ENCODE measurements at places on chromosomes 1 and 21.

DNA sequence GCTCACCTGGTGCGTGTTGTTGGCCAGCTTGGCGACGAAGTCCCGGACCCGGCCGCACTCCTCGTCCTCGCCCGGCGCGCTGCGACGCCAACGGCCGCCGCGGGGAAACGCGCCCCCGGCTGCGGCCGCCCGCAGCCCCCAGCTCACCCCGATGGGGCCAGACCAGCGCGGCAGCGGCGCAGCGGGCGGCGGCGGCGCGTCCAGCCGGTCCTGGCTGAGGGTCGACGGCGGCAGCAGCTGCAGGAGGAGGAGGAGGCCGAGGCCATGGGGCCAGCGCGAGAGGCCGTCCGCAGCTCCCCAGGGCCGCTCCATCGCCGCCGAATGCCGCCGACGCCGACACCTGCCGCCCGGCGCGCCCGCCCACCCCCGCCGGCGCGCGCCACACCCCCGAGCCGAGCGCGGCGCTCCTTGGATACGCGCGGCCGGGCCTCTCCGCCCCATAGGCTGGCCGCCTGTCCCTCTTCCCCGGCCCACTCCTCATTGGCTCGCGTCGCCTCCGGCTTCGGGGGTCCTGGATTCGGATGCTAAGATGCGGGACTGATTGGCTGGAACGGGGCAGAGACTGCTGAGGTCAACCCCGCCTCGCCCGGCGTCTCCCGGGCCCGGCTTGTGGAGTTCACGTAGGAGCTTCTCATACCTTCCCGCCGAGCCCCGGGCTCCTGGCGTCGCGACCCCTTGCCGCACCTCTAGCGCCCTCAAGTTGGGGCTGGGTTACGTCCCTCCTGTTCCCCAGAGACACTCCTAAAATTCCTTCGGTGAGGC is at the start of gene SORT1:
Gene SORT1, minus strand, starts transcription at position 338 of the 762 bp plus-strand sequence. Its CDS starts 26 bp downstream, at position 312.
- DNase-seq, result peak; percentile 96

DNA sequence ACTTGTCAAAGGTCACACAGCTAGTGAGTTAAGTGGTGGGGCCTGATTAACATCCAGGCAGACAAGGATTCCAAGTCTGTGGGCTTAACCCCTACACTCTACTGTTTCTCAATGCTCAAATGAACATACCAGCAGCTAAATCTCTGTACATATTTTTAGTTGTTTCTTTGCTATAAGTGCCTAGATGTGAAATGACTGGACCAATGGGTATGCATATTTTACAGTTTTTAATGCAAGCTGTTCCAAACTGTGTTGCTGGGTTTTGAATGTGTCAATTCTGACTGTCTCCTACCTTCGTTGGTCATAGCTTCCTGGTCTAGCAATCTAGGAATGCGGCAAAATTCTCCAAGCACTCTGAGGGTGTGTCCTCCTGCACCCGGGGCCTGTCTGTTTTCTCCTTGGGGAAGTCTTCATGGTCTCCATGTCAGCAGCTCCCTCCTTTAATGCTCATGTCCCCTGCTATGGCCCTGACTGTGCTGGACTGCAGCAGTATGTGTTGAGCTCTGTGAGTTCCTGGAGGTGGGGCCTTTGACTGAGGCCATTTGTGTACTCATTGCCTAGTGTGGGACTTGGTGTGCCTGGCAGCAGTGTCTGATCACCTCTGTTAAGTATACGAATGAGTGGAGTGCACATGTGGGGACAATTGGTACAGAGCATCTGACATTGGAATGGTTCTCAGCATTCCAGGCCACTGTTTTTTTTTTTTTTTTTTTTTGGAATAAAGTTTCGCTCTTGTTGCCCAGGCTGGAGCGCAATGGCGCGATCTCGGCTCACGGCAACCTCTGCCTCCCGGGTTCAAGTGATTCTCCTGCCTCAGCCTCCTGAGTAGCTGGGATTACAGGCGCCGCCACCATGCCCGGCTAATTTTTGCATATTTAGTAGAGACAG is 72.9 kb upstream of the SLC2A1 start:
- DNase-seq, result no peak

DNA sequence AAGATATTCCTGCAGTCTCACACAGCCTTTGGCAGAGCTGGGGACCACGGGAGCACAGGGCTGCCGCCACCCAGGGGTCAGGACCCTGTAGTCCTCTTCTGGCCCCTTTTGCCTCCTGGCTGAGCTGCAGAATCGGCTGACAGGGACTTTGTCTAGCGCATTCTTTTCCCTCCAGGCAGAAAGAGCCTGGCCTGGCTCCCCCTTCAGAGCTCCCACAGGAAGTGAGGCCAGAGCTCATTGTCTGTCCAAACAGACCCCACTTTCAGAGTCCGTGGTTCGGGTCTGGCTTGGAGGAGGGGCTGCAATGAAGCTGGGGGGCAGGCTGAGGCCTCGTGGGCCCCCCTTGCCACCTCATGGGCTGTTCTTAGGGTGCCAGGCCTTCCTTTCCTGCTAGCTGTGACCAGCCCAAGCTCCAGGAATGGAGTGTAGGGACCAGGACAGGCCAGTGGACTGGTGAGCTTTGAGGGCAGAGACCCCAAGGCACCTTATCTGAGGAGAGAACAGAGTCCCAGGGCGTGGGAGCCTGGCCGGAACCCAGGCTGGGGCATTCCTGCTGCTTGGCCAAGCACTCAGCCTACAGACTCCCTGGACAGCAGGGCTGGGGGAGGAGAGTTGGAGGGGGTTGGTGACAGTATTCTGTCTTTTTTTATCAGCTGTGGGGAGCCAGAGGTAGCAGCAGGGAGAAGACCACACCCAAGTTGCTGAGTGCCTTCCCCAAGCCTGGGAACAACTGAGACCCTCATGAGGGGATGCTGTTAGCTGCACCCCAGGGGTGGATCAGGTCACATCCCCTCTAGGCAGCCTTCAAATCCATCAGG is 4.7 kb downstream of the CELSR2 start:
- peak; percentile 71 for DNase-seq

- peak; percentile 55 for DNase-seq
Measured at GRCh38 chr1:19424651-19425570, 60.4 kb downstream of the CAPZB start.

DNA sequence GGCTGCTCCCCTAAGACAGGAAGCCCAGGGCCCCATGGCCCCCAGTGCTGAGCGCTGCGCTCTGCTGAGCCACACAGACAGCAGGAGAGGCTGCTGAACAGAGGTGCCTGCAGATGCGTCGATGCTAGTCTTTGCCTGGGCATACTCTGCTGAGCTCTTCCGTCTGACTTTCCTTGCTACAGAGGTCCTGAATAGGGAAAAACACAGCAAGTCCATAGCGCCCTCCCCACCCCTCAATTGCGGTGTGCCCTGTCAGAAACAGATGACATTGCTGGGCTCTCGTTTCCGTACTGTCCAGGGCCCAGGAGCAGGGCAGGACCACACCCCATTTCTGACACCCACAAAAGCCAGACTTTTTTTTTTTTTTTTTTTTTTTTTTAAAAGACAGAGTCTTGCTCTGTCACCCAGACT is 252.5 kb downstream of the SDCCAG8 start:
- peak; percentile 57 for DNase-seq

GRCh38 chr1:152026895-152027294 is 9.9 kb downstream of the S100A11 start:
- DNase-seq, result no peak

- no peak for DNase-seq
Measured at GRCh38 chr1:168903237-168903830, 174.3 kb upstream of the DPT start.

DNA sequence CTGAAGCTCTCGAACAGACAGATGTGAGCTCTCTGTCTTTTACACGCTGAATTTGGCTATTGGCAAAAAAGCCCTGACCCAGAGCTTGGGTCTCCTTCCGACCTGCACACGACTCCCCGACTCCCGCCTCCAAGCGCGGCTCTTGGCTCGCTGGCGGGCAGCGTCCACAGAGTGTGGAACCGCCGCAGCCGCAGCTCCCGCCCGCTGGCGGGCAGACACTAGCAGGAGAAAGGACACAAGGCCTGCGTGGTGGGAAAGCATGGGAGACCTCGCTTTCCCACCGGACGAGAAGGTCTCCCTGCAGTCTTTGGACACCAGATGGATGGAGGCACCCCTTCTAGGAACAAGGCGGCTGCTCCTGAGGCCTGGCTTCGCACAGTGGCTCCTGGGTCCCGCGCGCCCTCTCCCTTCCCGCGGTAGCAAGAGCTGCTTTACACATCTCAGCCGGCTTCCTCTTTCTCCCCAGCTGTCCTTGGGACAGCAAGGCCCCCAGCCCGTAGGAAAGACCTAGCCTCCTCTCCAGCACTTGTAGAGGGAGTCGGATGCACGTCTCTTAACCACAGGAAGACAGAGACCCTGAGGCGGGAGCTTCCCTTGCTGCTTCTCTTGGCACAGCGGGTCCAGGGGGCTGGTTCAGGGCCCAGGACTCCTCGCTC is 92.1 kb downstream of the PRKAB2 start:
- DNase-seq, result no peak

DNA sequence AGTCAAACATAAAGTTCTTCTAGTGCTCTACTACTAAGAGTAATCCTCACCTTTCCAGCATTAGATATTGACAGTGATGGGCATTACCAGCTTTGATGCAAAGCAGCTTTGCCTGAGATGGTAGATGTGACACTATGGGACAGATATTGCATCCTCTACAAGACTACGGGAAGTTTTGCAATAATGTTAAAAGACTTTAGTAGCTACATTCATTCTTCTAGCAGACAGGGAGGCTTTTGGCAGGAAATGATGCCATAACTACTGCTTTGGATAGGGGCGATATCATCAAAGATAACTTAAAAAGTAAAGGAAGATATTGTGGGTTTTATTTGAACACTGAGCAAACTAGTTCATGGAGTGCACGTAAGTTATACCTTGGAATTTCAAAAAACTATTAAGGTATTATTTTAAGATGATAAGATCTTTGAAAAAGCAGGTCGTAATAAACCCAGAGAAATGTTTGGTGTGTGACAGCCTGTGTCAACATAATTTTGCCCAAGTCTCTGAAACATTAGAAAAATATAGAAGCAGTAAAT is 368.3 kb upstream of the TMPRSS15 start:
- no peak for DNase-seq

DNA sequence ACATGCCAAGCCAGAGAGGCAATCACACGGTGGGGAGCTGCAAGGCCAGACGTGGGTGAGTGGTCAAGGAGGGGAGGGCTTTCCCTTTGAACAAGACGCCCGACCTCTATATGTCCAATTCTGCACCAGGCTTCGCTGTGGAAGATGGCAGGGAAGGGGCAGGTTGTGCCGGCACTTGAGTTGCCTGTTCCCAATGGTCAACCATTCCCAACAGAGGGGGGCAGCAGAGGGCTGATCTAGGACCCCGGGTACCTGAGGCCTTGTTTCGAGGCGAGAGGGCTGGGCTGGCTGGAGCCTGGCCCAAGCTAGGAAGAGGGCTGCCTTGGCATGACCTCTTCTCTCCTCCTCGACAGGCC is 64.9 kb downstream of the TMEM53 start:
- no peak for DNase-seq

- no peak for DNase-seq
Measured at GRCh38 chr1:66920543-66920942, 4.1 kb downstream of the DNAI4 start.

GRCh38 chr1:162137179-162137960 is 67.9 kb downstream of the NOS1AP start:
- no peak for DNase-seq

DNA sequence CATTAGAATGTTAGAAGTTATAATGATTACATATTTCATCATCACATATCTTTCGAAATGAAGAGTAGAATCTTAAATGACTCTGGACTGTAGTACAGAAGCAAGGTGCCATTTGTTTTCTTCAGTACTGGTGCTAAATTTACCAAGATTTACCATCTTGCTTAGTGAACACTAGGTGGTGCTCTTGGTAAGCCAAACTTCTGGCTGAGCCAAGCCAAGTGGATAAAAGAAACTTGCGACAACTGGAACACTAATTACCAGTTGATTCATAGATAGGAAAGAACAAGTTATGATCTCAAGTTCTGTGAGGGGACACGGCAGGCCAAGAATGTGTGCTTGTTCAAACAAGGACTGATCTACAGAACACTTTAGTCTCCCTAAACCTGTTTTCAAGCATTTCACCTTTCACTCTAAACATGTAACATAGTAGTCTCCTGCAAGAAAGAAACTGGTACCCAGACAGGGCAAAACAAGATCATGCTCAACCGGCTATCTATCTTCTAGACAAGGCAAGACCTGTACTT is 19.8 kb downstream of the SPRTN start:
- peak; percentile 73 for DNase-seq

DNA sequence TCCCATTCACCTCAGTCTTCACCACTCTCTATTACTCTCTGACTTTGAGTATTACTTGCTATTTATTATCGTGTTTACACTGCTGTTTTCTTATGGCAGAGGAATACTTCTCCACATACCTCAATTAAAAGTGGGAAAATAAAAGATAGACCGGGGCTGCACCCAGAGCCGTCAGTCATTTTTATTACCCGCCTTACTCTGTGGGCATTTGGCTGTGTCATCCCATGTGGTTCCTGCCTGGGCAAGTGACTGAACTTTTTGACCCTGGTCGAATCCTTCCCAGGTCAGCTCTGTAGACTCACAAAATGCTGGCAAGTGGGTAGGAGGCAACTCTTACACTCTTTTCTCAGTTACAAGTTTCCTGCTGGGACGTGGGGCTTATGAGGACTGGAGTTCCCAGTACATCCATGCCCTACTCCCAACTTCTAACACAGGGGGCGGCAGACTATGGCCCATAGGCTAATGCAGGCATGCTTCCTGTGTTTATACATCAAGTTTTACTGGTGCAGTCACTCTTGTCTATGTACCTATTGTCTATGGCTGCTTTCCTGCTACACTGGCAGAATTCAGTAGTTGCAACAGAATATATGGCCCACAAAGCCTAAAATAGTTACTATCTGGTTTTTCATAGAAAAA is 69.5 kb upstream of the KCND3 start:
- DNase-seq, result no peak

DNA sequence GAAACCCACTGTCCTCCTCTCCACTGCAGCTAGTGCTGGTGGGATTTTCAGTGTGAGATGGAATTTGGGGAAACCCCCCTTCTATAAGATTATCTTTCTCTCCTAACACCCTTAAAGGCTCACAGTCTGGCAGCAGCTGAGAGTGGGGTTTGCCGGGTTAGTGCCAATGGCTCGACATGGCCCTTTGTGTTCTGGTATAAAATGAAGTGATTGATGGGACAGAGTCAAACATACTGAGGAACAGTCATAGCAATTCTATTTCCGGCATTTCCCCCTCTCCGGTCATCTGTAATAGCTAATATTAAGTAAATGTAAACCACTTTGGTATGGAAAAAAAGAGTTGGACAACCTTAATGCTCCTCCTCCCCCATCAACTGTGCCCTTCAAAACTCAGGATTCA is 37.6 kb downstream of the TFF3 start:
- DNase-seq, result no peak

DNA sequence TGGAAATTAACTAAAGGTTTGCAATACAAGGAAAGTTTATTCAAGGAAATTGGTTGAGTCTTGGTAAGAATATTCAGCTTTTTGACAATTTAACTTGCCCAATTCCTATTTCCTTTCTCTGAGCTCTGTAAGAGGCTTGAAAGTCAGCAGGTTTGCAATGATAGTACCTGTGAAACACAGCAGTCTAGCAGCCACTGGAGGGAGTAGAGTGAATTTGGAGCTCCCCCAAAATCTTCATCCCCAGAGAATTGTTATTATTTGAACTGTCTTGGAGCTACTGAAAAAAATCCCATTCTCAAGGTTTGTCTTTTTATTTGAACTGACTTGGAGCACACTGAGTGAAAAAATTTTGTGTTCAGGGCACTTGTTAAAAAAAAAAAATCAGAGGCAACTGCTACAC is 654.2 kb upstream of the PKN2 start:
- no peak for DNase-seq

GRCh38 chr1:196306421-196306820 is 301.8 kb downstream of the KCNT2 start:
- no peak for DNase-seq

GRCh38 chr1:150537732-150538684 is 11.2 kb upstream of the ADAMTSL4 start:
- no peak for DNase-seq

- no peak for DNase-seq
Measured at GRCh38 chr1:93675271-93675670, 6.4 kb downstream of the BCAR3 start.

Measured in midbrain (tissue), 1 donor.